ENCODE measurements at places on chromosomes 12 and 14.

DNA sequence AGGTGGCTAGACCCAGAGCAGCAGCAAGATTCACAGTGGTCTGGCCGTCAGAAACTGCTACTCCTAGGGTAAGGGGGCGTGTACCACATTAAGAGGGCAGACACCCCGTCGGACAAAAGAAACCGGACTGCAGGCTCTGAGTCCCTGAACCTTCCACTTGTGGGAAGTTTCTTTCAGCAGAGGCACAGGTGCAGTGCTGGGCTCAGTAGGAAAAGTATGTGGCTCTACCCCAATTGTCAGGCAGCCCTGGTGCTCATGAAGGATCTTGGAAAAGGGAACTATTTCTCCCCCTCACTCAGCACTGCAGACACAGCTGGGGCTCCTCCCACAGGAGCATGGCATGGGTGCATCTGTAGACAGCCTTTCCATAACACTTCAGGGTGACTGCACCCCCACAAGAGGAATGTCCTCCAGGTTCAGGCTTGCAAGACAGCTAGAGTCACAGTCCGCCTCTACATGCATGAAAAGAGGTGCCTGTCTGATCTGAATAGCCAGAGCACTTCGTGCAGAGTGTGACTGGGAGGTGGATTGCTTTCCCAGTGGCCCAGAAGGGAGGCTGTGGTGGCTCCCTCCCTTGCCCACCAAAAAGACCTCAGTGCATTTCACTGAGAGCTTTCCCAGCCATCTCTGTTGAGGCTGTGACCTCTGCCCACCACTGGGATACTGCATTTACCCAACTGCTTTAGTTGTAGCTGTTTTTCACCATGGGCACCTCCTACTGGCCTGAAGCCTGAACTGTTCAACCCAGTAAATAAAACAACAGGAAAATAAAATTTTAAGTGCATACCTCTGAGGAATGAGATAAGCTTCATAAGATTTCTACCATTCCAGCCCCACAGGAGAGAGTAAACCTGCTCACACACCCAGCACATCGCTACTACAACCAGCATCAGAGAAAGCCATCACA lies 14.2 kb downstream of the CEP128 start:
- DNase-seq = no peak

DNA sequence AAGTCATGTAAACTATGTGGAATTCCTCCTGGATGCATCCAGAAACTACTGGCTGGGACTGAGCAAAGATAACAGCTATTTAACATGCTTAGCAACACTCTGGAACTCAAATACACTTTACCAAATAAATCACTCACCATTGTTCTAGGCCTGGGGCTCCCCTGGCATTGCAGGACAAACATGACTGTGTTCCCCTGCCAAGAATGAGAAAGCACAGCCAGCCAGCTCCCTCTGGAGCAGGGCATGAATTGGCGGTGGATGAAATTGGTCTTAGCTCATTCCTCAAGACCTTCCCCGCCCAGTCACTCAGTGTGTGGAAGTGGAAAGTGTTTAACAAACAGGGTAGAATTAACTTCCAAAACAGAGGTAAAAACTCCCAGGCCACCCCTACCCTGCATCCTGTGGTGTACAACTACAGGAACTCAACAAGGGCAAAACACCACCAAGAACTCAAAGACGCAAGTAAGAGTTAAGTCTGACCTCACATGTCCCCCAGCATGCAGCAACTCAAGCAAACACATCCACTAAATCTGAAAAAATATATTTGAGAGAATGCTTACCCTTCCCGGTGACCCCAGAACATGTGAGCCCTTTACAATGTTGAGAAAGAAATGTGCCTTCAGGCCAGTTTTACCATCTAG lies 58.4 kb upstream of the BDKRB2 start:
- DNase-seq = no peak

DNA sequence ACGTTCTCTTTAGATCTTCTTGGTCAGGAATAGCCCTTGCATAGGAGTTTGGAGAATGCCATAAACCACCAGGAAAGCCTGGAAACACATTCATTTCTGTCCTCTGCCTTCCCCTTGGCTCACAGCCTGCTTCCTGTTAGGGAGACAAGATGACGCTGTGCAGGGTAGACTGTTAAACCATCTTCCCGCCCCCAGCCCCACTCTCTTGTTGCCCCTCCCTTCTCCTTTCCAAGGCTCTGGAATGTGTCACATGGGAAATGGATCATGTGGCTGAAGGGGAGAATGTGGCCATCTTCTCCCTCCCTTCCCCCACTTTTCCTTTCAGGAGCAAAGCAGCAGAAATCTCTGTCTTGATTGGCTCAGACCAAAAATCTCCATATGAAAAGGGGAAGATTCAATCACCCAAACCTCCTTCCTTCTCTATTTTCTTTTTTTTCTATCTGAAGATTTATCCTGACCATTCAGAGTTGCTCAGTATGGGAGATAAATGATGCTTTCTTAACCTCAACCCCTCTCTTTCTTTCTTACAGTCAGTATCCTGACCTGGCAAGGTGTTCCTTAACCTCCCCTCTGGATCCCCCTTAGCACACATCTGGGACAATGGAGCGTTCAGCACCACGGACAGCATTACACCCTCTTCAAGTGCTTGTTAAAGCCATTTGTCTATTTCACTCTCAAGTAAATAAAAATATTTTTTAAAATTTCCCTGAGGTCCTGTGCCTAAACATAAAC lies 11.4 kb downstream of the GPR19 start:
- DNase-seq = no peak

DNA sequence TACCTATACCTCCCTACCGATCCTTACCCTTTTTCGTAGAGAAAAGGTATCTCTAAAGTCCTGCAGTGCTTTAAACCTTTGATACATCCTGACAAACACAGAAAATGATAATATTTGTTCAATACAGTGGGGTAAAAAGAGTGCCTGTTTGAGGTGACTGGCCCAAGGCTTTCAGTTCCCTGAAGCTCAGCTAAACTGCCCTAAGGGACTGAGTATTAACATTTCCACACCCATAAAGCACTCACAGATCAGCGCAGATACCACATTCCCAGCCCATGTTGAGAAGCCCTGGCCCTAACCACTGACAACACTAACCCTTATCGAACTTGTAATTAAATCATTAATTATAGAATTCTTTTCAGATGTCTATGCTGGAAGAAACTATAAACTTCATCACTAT lies 108.7 kb downstream of the DIP2B start:
- DNase-seq = no peak

DNA sequence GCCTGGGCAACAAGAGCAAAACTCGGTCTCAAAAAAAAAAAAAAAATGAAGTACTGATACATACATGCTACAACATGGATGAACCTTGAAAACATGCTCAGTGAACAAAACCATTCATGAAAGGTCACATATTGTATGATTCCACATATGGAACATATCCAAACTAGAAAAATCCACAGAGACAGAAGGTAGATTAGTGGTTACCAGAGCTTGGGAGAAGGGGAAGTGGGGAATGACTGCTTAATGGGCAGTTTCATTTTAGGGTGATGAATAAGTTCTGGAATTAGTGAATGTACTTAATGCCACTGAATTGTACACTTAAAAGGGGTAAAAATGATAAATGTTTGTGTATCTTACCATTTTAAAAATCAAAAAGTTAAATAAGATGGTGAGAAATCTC lies 2.7 kb downstream of the ITGB7 start:
- DNase-seq = no peak

DNA sequence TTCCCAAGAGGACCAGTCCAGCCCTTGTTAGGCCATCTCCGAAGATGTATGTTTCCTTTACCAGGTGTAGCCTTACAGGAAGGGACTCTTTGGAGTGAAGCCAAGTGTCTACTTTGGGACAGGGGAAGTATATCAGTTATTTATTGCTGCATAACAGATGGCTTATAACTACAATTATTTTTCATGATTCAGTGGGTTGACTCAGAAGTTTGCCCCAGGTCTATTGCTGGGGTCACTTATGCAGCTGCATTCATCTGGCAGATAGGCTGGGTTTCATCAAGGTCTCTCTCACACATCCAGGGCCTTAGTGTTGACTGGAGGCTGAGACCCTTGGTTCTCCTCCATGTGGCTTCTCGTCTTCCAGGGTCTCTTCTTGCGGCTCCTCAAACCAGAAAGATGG lies 170.1 kb downstream of the NRXN3 start:
- no peak for DNase-seq

GRCh38 chr12:69886109-69886508 lies 61.1 kb downstream of the MYRFL start:
- no peak for DNase-seq

- no peak for DNase-seq
Measured at GRCh38 chr12:121170611-121171260, 38.1 kb downstream of the P2RX7 start.

DNA sequence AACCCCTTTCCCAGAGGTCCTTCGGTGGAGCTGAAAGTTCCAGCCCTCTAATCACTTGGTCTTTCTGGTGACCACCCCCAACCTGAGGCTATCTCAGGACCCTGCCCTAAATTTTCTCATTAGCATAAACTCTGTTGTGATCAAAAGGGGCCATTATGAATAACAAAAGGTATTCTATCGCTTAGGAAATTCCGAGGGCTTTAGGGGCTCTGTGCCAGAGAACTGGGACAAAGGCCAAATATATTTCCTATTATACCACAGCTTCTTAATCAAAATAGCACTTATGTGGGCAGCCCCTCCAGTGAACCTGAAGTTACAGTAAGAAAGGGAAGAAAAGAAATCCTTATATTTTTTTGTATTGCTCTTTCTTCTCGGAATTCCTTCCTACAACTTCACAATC lies 125.3 kb upstream of the NPAS3 start:
- DNase-seq = no peak

DNA sequence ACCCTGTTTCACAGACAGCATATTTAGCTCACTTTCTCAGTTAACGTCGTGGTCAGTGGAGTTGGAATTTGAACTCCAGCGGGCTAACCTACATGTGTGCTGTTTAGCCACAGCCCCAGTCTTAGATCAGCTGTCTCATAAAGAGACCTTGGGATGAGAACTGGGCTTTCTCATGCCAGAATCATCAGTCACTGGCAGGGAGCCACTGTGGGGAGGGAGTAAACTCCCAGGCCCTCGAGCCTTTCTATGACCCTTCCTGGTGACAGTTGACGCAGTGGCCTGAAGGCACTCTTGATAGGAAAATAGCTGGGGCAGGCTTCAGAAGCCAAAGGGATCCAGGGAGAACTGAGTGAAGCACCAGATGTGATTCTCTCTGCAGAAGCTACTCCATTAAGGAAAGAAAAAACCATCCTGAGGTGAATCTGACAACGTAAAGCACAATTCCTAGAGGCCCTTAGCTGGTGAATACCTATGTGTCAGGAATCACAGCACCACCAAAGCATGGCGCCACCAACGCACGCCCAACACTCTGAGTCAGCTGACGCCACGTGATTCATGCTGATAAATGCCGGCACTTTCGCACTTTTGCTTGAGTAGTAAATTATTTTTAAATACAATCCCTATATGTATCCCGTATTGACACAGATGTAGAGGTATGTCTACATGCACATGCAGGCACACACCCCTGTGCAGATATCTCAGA lies 279.6 kb upstream of the TMEM132C start:
- no peak for DNase-seq

- DNase-seq = no peak
Measured at GRCh38 chr12:51752234-51752889, 96.2 kb downstream of the FIGNL2 start.

- no peak for DNase-seq
Measured at GRCh38 chr12:79737875-79738718, 47.3 kb upstream of the PAWR start.

DNA sequence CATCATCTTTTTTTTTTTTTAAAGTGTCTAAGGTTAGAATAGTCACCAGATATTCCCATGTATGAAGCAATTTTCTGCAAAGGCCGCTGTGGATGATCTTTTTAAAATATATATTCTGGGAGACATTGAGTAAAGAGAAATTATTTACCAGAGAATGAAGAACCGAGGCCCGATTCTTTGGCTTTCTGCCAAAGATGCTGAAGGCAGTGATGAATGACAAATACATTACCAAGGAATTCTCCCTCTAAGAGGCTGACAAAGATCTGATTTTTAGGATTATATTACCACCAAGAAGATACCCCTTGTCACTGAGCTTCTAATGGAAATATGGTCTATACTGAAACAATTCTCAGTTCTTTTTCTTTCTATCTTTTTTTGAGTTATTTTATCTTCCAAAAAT lies 336.8 kb downstream of the NAV3 start:
- DNase-seq = no peak

DNA sequence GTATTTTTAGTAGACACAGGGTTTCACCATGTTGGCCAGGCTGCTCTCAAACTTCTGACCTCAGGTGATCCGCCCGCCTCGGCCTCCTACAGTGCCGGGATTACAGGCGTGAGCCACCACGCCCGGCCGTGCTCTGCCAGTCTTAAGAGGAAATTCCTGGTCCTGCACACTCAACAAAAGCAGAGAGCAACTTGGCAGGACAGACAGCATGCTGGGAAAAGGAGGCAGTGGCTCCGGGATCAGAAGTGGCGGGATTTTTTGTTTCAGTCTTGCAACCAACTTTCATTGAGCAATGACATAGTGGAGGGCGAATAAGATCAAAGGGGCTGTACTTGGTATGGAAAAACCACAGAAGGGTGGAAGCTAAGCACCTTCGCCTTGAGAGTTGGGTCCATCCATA lies 2.1 kb downstream of the CKAP4 start:
- DNase-seq = no peak

- no peak for DNase-seq
Measured at GRCh38 chr12:64125913-64126312, 96.2 kb downstream of the KICS2 start.

DNA sequence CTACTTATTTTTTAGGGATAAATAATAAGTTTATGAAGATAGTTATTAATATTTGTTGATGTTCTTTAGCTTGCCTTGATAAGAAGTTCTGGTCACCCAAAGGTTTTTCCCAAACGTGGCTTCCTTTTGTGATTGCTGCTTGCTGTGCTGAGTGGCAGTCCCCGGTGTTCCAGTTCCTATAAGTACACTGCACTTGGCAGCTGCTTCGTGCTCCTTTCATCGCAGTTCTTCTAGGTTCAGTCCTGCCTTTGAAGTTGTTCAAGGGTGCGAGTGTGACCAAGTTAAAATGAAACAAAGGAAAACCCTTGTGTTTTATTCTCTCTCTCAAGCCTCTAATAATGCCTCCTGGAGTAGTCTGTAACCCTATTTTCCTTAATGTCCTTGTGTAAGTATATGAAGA lies 128.5 kb upstream of the ATF1 start:
- DNase-seq = no peak

DNA sequence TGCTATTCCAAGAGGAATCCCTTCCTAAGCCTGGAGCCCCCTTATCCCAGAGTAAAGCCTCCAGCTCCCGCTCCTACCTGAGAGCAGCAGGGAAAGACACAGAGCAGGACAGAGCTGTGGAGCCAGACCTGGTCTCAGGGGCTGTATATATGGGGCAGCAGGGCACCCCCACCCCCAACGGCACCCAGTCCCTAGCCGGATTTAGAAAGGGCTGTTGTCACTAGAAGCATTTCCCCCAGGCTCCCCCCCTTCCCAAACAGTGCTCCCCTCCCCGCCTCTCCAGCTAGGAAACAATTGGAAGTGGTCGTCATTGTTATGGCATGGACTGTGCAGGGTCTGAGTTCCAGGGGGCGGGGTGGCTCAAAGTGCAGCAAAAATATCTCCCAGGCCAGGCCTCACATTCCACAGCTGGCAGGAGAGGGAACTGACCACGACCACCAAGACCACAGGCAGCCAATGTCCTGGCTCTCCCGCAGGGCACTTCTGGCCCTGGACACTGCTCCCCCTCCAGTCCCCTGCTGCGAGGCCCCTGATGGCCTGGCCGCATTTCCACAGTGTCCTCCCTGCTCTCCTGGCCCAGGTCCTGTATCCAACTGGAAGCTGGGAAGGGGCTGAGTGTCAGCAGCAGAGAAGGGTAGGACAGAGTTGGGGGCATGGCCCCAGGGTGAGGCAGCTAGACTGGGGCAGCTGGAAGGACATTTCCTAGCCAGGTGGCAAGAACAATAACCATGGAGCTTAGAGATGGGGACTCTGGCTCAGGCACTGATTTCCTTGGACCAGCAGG lies at the start of gene MYH7:
TSS of gene MYH7 (minus strand) at position 118 of the 784 bp plus-strand sequence. CDS start 1,928 bp downstream, outside the sequence.
- no peak for DNase-seq
